Caudate nucleus (tissue), 63 donors: ENCODE measurements at places on chromosomes 7 and 10.

DNA sequence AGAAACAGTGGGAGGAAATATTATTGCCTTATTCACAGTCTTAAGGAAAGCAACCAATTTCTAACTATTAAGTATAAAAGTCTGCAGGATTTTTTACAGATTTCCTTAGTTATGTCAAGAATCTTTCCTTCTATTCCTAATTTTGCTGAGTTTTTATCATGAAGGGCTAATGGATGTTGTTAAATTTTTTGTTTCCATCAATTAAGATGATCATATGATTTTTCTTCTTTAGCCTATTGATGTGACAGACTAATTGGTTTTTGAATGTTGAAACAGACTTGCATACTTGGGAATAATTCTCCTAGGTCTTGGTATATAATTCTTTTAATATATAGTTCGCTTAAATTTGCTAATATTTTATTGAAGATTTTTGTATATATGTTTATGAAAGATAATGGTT, 569.1 kb upstream of the KCND2 start:
- DNase-seq = no peak

DNA sequence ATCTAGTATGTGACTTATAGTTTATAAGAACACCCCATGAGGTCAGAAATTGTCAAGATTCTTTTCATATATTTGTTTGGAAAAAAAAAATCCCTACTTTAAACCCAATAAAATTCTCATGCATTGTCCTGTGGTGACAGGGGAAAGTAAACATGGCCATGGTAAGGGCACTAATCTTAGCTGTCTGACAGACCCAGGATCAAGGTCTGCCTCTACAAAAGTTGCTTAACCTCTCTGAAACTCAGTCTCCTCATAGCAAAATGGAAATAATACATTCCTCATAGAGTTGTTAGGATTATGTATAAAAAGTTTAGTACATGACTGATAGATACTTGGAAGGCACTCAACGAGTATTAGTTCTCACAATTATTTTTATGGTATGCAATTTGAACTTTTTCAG, 22.3 kb upstream of the AKAP9 start:
- no peak for DNase-seq

DNA sequence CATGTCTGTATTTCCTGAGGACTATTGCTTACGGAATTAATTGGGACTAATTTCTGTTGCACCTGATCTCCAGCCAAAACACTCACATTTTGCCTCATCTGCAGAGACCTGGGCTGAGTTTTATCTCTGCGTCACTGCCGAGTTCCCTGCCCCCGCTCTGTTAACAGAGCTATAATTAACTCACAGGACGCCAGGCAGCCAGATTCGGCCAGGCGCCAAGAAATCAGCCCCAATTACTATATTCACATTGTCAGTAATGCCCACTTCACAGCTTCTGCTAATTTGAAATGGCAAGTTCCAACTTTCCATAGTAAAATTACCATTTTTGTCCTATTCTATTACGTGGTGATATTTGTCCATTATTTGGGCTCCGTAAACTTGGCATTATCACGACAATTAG, 130.5 kb downstream of the CUX1 start:
- DNase-seq = no peak

- no peak for DNase-seq
These were observed 35.2 kb downstream of the ATOH7 start for GRCh38 chr10:68196701-68197100.

GRCh38 chr7:137343281-137343841, at the start of gene PTN:
Gene PTN, minus strand, starts transcription at chr7:137343733. Its CDS starts 88,760 bp downstream, at chr7:137254973.
- peak; percentile 10 for DNase-seq

DNA sequence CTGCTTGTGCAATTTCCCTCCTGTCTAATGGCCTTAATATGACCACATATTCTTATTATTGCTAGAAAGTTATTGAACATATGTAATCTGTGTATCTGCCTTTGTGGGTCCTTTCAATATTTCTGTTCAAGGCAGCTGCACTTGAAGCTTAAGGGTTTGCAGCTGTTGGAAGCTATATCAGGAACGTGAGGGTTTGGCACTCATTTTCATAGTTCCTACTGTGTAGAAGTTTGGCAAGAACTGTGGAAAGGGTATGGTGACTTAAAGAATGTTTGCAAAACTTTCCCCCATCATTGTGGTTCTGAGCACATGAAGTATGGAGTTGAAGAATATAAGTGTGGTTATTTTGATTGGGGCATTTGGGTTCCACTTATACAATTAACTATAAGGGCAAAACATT, 144.7 kb upstream of the SEMA3A start:
- DNase-seq = no peak

DNA sequence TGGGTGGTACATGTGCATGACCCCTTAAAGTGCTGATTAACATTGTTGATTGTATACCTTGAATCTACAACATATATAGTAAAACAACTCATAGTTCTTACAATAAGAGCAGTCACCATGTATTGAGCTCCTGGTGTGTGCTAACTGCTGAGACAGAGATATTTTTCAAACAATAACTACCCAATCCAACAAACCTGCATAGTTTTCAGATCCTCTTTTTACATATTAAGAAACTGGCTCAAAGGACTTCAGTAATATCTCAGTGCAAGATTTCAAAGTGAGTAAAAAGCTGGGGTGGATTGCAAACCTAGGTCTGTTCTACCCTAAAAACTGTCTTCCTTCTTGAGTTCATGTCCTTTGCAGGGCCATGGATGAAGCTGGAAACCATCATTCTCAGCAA, 272.2 kb downstream of the SNX13 start:
- no peak for DNase-seq

DNA sequence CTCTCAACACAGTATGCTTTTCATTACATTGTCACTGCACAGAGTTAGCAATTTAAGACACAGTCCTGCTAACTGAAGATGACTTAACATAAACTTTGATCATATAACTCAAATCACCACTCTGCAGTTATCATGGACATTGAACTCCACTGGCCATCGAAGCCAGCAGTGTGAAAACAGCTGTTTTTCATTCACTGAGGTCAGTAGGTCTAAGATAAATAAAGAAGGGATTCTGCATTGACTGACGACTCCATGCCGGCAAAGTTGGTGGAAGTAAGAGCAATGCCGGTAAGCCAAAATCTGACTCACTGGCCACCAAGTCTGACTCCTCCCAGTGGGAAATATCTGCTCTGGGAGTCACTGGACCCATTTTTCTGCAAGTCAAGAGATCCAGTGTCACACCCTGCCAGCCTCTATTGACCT, 449.9 kb upstream of the ANKRD30A start:
- no peak for DNase-seq
